Coronary artery (tissue), 2 donors: ENCODE measurements at places on chromosomes 4 and X.

GRCh38 chr4:77073981-77074380 is 1.8 kb downstream of the CCNI start:
- DNase-seq: no peak

- DNase-seq: no peak
These were observed 62.6 kb upstream of the LIMCH1 start for GRCh38 chr4:41475402-41475801.

- DNase-seq: no peak
These were observed 55.4 kb downstream of the ZFX start for GRCh38 chrX:24204958-24205357.

GRCh38 chr4:40722576-40723161 is 27.1 kb upstream of the NSUN7 start:
- no peak for DNase-seq

GRCh38 chr4:39353478-39354253 is 12.5 kb downstream of the RFC1 start:
- DNase-seq: no peak

DNA sequence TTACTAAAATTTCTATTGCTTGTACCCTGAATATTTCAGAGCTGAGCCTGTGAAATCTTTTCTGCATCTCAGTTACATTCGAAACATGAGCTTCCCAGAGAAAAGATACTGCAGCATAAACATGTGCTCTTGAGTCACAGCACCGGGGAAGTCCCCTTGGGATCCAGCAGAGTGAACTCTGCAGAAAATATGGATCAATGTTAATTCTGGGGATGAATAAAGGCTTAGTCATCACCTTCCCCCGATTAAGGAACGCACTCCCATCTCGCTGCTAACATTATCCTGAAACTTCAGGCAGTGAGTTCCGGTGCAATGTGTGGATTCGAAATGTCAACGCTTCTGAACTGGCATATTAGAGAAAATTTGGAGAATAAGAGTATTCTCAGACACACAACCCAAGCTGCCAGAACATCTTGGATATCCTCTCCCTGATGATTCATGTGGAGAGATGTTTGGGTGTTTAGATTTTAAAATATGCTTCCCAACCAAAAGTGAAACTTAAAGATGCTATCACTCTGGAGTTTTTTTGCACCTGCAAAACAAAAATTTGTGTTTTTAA is 90.8 kb downstream of the IRF2 start:
- no peak for DNase-seq

- DNase-seq: peak; percentile 79
These were observed 746 bp downstream of the PPAT start for GRCh38 chr4:56434599-56435139.

- no peak for DNase-seq
These were observed 344.4 kb downstream of the NR3C2 start for GRCh38 chr4:148097801-148098200.

GRCh38 chrX:91414713-91415112 is 19.9 kb upstream of the PABPC5 start:
- DNase-seq: no peak

- no peak for DNase-seq
These were observed 85.3 kb downstream of the DCAF8L2 start for GRCh38 chrX:27675493-27675892.

GRCh38 chr4:184477201-184477999 is 3.0 kb upstream of the IRF2 start:
- no peak for DNase-seq

DNA sequence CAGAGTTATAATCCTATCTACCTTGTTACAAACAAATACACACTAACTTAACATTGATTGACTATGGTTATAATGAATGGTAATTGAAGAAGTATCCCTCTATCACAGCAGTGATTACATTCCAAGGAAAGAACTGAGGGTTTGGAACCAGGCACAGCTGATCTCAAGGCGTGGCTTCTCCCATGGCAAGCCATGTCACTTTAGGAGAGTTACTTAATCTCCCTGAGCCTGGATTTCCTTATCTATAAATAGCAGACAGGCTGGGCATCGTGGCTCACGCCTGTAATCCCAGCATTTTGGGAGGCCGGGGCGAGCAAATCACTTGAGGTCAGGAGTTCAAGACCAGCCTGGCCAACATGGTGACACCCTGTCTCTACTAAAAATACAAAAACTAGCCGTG is 25.6 kb downstream of the SORBS2 start:
- no peak for DNase-seq

DNA sequence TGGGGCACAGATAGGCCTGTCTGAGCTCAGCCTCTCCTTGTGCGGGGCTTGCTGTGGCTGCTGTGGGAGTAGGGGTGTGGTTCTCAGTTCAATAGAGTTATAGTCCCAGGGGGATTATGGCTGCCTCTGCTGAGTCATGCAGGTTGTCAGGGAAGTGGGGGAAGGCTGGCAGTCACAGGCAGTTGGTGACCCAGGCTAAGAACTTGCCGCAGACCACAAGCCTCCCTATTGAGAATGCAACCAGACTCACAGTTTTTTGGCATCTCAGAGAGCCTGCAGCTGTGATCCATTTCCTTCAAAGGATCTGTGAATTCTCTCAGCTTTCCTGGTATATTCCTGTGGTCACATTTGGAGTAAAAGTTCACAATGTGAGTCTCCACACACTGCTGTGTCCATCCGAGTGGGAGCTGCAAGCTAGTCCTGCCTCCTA is 364.9 kb downstream of the ZNF674 start:
- no peak for DNase-seq

GRCh38 chr4:67765401-67765800 is 11.2 kb upstream of the GNRHR start:
- no peak for DNase-seq

GRCh38 chrX:116413273-116413672 is 23.1 kb upstream of the SLC6A14 start:
- DNase-seq: no peak

DNA sequence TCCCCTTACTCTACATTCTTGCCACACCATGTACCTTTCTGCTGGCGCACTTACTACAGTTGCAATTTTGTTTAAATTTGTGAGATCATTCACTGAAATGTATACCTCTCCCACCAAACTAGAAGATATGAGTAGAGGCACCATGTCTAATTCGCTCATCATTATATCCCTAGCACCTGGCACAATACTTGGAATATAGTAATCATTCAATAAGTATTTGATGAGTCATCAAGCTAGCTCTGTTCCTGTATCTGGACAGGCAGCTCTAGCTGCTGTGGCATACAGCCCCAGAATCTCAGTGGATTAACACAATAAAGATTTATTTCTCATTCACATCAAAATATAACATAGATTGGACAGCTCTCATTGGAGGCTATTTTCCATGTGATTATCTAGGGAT is 245.9 kb downstream of the IDS start:
- DNase-seq: no peak

- DNase-seq: no peak
These were observed 813.0 kb downstream of the TRAM1L1 start for GRCh38 chr4:116272336-116272735.

DNA sequence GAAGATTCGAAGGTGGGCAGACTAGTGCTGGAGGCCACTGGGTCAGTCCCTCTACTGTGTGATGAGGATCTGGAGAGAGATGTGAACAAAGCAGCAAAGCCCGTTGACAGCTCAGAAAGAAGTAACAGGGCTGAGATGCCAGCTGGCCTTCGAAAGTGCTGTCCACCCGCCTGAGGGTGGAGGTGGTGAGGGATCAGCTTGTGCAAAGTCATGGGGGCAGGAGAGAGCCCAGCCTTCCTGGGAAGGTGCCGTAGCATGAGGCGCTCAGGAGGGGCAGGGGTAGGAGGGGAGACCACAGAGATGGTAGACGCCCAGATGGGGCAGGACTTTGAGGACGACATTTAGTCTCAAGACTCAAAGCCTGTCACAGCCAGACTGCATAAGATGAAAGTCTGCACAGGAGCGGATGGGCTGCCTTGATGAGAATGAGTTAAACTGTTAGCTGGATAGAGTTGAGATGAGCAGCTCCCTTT is 19.7 kb downstream of the TBC1D14 start:
- DNase-seq: no peak

GRCh38 chr4:83440148-83440814 is 15.3 kb downstream of the HELQ start:
- no peak for DNase-seq

- no peak for DNase-seq
These were observed 751 bp upstream of the DOK7 start for GRCh38 chr4:3462321-3462789.

GRCh38 chrX:72395237-72395636 is 89.5 kb upstream of the CITED1 start:
- DNase-seq: no peak

DNA sequence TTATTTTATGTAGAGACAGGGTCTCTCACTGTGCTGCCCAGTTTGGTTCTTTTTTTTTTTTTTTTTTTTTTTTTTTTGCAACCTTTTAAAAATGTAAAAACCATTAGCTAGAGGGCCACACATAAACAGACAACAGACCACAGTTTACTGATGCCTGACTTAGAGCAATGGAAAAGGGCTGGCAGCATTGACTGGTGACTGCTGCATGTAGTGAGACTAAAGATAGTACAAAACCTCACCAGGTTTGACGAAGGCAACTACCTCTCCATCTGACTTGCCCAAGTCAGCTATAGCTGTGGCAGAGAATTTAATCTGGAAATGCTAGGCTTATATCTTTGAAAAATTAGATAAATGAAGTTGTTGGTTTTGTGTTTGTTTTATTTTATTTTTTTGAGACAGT is 102.9 kb downstream of the RBM47 start:
- DNase-seq: no peak

GRCh38 chrX:46072791-46073190 is 472.4 kb downstream of the ZNF674 start:
- no peak for DNase-seq

DNA sequence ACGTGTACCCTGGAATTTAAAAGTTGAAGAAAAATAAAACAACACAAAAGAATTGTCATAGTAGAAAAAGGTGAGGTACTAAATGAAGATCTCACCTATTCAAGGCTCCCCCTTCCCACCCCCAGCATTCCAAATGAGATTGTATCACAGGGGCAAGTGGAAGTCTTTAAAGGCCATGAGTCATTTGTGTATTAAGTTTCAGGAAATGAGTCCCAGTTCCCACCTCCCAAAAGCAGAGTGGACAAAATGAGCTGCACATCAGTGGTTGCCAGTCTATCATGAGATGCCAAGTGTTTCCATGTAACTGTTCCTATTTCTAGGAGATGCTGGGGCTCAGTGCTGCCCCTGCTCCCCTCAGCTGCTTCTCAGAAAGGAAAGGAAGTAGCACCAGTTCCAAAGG is 20.1 kb downstream of the ARHGEF9 start:
- DNase-seq: no peak

DNA sequence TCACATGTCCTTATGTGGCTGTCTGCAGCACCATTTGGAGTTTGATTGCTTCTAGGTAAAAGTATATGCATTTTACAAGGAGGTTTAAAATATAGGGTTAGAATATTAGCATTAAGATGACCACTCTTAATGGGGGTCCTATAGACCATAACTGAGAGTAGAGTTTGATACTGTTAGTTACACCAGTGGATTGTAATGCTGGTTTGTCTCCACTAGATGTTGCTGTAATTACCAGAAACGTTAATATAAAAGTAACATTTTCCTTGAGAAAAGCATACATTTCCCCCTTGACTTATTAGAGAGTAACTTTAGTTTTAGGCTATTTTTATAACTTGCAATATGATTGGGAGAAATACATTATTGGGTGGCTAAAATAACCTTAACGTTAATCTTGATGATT is 93.0 kb downstream of the ZXDA start:
- DNase-seq: no peak

DNA sequence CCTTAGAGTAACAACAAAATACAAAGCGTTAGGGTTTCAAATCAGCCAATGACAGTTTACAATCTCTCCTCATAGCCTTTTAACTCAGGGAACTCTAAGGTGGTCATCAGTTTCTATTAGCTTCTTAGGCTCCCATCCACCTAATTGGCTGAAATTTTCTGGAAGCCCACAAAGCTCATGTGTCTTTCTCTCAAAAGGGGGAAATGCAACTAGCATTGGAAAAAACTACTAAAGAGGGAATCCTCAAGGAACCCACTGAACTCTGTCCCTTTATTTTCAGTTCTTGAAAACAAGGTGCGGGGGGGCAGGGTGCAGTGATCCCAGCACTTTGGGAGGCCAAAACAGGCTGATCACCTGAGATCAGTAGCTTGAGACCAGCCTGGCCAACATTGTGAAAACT is 56.4 kb downstream of the PDGFC start:
- no peak for DNase-seq

GRCh38 chr4:38757945-38758600 is 24.7 kb downstream of the TLR10 start:
- no peak for DNase-seq

DNA sequence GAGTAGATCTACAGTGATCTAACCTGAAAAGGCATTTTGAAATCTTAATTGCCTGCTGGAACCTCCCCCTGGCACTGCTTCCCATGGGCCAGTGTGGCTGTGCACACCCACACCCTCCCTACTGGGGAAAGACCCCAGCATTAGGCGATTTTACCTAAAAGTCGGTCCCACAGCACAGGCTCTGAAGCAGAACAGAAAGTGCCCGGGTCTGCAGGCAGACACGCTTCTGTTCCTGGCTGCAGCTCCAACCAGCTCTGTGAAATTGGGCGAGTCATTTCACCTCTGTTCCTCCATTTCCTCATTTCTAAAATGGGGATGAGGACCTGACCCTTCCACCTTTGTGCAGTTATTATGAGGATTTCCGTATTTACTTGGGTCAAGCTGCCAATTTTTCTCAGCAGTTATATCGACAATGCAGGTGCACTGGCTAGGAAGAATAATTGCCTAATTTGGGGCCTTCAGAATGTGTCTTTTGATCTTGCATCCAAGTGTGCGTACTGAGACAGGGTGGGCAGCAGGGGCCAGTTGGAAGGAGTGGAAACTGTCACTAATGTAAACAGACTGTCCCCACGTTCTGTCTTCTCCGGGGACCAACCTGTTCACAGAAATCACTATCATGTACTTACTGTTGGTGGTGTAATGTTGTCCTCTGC is 7.1 kb downstream of the KLF3 start:
- no peak for DNase-seq

DNA sequence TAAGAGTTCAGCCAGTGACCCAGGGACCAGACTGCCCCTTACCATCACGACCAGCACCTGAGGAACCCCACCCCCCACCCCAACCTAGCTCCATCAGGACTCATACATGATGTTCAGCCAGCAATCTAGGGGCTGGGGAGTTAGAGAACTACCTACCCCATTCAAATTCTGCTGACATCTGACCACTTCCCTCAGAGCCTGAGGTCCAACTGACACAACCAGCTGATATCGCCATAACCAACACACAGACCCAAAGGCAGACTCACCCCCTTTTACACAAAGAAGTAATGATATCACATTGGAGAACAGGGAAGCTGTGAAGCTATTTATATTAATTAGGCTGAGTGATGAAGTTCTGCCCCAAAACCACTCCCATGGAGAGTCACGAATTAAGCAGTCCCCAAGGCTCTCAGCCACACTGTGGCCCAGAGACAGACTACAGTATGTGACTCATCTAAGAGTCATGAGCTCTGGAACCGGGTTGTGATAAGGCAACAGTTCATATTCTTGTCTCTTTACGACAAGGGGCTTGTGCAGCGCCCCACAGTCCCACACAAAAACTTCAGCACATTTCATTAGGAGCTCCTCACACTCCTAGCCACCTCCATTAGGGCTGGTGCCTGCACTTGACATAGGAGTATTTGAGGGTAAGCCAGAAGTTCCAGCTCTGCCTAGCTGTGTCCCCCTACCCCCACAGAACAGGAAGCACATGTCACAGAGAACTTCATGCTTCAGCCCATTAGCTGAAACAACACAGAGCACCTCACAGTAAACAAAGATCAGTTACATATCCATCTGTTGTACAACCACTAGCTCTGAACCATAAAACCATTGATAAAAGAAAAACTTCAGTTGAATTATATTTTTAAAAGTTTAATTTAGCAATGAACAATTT is 184.7 kb upstream of the ZCCHC13 start:
- DNase-seq: no peak

GRCh38 chrX:12702509-12703091 is 88.6 kb upstream of the PRPS2 start:
- DNase-seq: no peak
